ENCODE measurements at places on chromosomes 3 and 15.

DNA sequence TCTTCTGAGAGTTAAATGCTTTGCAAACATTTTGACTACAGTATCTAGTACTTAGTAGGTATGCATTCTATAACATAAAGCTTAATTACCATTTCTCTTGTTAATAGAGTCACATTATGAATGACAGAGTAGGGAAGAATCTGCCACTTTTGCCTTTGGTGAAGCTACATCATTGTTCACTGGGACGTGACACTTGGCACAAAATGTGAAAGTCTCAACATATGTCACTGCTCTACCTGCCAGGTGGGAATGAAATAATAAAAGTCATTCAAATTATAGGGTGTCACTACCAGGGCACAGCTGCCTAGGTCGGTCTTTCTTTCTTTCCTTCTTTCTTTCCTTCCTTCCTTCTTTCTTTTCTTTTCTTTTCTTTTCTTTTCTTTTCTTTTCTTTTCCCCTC lies 17.6 kb downstream of the GPR87 start:
- no peak for DNase-seq

- DNase-seq = no peak
Measured at GRCh38 chr3:77601823-77602415, 562.0 kb downstream of the ROBO2 start.

DNA sequence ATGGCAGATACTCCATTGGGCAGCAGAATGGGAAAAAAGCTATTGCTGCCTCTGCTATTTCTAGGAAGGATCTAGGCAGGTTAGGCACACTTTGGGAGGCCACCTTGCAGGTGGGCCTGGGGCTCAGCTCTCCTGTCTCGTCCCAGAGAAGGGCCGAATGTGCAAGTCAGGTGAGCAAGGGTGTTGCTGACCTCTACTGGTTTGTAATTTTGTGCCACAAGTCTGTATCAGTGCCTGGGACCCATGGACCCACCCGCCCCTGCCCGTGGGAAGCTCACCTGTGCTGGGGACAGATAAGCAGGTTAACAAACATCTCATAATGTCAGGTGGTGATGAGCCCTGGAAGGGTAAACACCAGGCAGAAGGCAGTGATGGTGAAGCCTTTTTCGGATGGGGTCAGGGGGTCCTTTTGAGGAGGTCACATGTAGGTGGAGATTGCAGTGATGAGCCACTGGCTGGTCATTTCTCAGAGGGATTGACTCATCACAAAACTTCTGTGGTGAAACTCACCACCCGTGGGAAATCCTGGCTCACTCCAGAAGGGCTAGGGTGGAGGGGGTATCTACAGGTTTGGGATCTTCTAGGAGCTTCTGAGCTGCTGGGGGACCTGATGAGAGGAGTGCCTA lies 161.3 kb downstream of the KLF13 start:
- DNase-seq = no peak

DNA sequence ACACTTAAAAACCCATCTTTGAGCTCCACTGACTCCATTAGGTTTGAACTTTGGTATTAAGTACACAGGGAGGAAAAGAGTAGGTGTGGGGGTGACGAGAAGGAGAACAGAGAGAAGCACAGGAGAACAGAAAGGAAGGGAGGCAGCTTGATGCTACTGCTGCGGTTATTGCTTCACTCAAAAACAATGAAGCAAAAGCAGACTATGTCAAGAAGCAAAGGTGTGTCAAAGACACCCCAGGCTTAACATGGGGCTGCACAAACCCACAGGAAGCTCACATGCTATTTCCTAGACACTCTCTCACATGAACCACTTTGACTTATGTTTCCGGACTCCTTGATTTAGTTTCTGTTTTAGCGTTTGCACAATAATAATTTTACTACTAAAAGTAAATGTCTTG lies 961.0 kb upstream of the CFAP20DC start:
- DNase-seq = no peak

DNA sequence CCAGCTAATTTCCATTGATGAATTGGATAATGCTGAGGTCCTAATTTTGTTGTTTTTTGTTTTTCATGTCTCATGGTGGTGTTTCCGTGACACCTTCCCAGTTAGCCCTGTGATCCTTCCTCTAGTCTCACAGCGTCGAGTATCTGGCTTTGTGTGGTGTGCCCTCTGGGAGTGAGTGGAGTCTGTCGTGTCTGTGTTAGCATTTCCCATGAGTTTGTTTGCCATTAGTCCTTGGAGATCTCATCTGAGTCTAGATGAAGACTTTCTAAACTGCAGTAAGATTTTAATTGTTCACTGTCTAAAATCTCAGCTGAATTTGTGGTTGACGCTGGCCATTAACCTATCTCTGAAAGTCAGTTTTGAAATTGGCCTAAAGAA lies 224.2 kb downstream of the ITPR1 start:
- DNase-seq = no peak

- no peak for DNase-seq
Measured at GRCh38 chr15:64604319-64604718, 143.9 kb downstream of the ZNF609 start.

GRCh38 chr3:126380011-126380768 lies 14.5 kb upstream of the CFAP100 start:
- DNase-seq = no peak
